ENCODE measurements at places on chromosomes 2 and 18. TPM values are rescaled to one million over a fixed set of nuclear protein-coding genes. Genes with fewer than 3 reads are reported as not detected.

The LIPG gene
- total RNA-seq, result 0.57 TPM

The TYMS gene
- 269 TPM for total RNA-seq

The SERPINB4 gene
- total RNA-seq, result not detected

The ERFE gene
- total RNA-seq, result 0.24 TPM

The FAP gene
- total RNA-seq, result not detected

The RNASEH1 gene
- total RNA-seq, result 27.8 TPM

The RFTN2 gene
- total RNA-seq, result not detected

The DLGAP1 gene
- 0.99 TPM for total RNA-seq

The CHRNG gene
- total RNA-seq, result not detected

The BOK gene
- total RNA-seq, result 0.17 TPM

All from activated CD4-positive, alpha-beta T cell treated with anti-CD3 and anti-CD28 coated beads, Interleukin-2, amount 10 ng/mL, durations not matched to agents 24 days and 14 days (primary cell).